ENCODE measurements at places on chromosomes 6 and 20.

DNA sequence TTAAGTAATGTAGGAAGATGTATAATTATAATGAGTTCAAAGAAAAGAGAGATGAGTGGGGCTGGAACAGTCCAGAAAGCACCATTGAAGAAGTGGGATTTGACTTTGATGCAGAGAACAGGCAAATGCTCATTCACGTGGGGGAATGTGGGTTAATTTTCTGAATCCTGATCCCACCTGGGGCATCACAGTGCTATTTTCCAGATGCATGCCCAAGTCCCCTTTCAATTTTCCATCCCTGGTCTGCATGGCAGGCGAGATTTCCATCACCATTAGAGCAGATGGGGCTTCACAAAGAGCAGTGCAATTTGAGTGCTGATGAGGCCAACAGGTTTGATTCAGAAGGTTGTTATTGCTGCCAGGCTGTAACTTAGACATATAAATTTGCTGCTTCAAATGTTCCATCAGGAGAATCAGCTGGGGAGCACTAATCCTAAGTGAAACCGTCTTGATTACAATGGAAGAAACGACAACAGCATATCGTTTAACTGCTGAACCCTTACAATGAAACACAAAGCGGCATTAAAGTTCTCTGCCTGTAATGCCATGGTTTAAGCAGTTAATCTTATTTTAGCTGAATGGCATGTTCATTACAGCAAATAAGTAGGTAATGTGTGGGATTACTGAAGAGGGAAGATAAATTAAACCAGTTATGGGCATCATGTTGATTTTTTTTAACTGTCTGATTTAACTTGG, 45.2 kb downstream of the OSTM1 start:
- DNase-seq, result no peak

GRCh38 chr6:18186540-18187250, 31.5 kb downstream of the KDM1B start:
- no peak for DNase-seq

DNA sequence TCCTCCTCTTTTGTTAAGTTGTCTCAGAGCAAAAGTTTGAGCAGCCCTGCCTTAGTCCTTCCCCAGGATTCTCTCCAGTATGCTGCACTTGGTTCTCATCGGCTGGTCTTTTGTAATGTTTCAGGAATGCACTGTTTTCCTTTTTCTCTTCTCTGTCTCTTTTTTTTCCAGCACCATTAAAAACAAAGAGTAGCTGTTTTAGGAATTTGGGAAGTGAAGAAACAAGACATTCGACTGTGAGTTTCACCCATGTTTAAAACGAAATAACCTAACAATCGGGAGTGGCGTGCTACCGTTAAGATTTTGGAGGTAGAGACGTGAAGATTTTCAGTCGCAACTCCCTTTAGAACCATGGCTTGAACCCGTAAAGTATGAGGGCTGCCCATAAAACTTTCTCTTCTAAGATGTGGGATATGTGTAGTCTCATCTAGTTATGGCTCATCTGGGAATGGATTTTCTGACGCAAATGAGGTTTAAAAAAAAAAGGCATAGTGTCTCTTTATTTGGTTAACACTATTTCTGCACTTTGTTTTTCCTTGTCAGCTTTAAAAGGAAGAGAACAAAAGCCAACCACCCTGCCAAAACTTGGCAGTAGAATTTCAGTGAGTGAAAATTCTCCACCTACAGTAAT, 35.9 kb upstream of the RAB23 start:
- DNase-seq, result no peak

DNA sequence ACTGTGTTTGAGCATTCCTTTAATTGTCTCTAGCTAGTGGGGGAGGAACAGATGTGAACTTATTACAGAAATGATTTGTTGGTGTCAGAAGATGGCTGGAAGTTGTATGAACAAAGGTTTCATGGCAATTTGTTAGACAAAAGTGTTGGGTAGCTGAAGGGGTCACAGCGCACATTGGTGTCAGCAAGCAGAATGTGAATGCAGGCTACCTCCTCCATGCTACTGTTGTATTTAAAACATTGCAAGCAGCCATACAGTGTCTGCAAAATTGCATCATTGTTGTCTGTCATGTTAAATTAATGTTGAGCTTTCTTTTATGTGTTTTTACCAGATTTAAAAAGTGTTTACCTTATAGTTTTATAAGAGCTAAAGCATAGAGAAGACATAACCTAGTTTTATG, 6.2 kb downstream of the LRRC1 start:
- DNase-seq, result no peak

DNA sequence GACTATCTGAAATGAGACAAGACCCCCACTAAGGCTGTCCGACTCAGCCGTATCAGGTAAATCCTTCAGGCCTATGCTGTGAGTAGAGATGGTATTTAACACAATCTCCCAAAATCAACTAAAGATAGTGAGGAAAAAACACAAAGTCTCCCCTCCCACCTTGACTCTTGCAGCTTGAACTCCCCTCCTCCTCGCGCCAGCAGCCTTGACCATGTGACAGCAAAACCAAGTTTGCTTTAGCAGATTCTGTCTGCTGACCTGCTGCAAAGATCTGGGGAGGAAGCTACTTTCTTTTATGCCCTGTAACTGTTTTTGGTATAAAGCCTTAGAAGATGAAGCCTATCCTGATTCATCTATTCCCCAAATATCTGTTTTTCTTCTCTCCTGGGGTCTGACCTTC, 509.5 kb downstream of the CDH26 start:
- no peak for DNase-seq

GRCh38 chr20:55166063-55166462, 690.7 kb downstream of the DOK5 start:
- DNase-seq, result no peak

- no peak for DNase-seq
Observed at GRCh38 chr20:32585011-32585585, at the start of gene NOL4L. Gene NOL4L, minus strand, starts transcription at chr20:32585333. Its CDS starts 443 bp downstream, at chr20:32584890.

GRCh38 chr6:105207524-105208269, 27.9 kb upstream of the POPDC3 start:
- no peak for DNase-seq

- DNase-seq, result no peak
Observed at GRCh38 chr20:11227602-11228001, 553.8 kb upstream of the JAG1 start.

- no peak for DNase-seq
Observed at GRCh38 chr20:50223039-50224005, 32.7 kb downstream of the CEBPB start.

GRCh38 chr6:100161782-100162365, 167.9 kb upstream of the MCHR2 start:
- no peak for DNase-seq

DNA sequence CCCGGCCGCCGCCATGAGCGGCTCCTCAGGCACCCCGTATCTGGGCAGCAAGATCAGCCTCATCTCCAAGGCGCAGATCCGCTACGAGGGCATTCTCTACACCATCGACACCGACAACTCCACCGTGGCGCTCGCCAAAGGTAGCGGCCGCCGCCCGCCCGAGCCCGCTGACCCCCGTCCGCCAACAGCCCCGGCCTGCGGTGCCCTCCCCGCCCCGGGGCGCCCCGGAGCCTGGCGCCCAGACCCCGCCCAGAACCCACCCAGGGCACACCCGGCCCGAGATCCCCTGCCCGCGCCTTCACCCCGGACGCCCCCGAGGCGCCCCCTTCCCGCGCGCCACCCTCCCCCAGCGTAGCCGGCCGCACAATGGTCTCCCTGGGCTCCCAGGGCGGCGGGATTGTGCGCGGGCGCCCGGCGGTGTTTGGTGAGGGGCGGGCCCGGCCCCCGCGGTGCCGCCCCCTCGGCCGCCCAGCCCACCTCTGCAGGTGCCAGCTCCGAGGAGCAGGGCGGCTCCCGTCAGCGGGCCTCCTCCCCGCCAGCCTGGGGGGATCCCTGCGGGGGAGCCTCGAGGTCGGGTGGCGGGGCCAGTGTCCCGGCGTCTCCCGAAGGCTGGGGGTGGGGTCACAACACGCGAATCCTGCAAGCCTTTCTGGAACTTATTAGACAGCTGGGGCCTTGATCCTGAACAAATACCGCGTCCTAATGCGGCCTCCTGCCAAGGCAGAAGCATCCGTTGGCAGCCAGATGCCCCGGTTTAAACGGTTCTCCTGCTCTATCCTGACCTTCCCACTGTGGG, 577 bp downstream of the LSM14B start:
- DNase-seq, result no peak

GRCh38 chr6:34145161-34146020, 496 bp downstream of the GRM4 start:
- DNase-seq, result no peak

DNA sequence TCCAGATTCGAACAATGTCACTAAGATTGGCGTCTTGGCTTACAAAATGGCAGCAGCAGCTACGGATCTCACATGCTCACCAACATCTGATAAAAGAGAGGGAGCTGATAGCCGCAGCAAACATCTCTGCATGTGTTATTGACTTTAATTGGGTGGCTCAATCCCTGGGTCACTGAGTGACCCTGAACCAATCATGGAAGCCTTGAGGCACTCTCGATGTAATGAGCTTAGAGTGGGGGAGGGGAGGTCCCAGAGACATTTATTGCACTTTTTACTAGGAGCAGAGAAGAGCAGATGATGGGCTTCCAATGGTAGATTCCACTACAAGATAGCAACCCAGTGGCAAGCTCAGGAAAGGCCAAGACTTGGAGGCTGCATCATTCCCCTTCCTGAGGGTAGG, 238.7 kb downstream of the BMP7 start:
- no peak for DNase-seq

GRCh38 chr6:118746825-118747174, 95.4 kb upstream of the CEP85L start:
- no peak for DNase-seq

- DNase-seq, result peak; percentile 23
Observed at GRCh38 chr20:47198254-47198671, 158.2 kb downstream of the ZMYND8 start.

GRCh38 chr20:18326990-18327389, 38.7 kb downstream of the ZNF133 start:
- DNase-seq, result no peak

- no peak for DNase-seq
Observed at GRCh38 chr6:47992809-47993208, 118.2 kb downstream of the PTCHD4 start.

DNA sequence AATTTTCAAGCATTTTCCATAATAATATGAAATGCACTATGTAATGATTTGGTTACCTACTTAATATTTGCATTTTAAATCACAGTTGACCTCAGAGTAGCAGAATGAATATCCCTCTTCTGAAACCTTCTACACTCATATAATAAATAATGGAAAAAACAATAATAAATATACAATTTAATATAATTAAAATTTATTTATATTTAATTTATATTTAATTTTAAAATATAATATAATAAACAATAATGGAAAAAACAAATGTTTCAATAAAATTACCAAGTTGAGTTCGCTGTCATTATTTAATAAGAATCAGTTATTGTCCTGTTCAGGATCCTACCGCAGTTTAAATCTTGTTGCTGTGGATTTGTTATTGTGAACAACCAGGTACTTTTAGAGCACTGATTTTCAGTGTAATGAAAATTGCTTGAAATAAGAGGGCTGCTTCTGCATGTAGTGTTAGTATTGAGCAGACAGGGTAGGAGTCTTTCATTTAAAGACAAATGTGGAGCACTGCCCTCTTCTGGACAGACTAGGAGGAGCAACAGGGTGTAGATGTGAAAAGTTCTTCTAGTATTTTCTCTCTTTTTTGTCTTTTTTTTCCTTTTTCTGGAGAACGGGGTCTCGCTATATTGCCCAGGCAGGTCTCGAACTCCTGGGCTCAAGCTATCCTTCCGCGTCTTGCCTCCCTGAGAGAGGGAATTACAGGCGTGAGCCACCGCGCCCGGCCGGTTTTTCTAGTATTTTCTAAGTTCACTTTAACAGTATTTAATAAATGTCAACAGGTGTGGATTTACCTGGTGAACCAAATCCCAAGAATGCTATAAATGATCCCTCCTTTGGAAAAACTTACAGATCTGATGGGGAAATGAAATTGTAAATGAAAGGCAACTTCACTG, 13.6 kb downstream of the TRAPPC3L start:
- DNase-seq, result peak; percentile 13

GRCh38 chr6:88825856-88826255, 137.6 kb downstream of the RNGTT start:
- DNase-seq, result no peak

- DNase-seq, result no peak
Observed at GRCh38 chr20:45950330-45950646, 15.8 kb downstream of the PCIF1 start.

GRCh38 chr6:136751991-136752390, 40.3 kb downstream of the MAP3K5 start:
- DNase-seq, result no peak

DNA sequence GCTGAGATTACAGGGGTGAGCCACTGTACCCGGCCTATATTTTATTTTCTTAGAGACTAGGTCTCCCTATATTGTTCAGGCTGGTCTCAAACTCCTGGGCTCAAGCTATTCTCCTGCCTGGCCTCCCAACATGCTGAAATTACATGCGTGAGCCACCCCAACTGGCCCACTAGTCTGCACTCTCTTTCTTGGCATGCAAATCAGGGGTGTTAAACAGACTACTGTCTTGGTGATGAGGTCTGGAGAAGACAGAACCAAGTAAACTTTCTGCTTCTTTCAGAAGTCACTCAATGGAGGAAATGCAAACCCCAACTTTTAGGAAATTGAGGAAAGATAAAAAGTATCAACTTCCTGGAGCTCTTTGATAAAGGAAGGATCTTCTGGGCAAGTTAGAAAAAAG, 8.0 kb upstream of the TUBB2B start:
- no peak for DNase-seq

DNA sequence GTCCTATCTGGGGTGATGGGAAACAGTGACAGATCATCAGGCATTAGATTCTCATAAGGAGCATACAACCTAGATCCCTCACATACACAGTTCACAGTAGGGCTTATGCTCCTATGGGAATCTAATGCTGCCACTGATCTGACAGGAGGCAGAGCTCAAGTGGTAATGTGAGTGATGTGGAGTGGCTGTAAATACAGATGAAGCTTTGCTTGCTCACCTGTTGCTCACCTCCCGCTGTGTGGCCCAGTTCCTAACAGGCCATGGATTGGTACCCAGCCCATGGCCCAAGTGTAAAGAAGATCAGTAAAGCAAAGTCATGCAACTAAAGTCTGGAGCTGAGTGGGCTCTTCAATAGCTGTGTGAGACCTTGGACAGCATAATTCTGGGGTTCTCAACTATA, 65.9 kb downstream of the PKIB start:
- no peak for DNase-seq

- peak; percentile 17 for DNase-seq
Observed at GRCh38 chr6:150418827-150419594, 50.2 kb downstream of the IYD start.

GRCh38 chr20:56460459-56460858, 8.0 kb upstream of the RTF2 start:
- no peak for DNase-seq

DNA sequence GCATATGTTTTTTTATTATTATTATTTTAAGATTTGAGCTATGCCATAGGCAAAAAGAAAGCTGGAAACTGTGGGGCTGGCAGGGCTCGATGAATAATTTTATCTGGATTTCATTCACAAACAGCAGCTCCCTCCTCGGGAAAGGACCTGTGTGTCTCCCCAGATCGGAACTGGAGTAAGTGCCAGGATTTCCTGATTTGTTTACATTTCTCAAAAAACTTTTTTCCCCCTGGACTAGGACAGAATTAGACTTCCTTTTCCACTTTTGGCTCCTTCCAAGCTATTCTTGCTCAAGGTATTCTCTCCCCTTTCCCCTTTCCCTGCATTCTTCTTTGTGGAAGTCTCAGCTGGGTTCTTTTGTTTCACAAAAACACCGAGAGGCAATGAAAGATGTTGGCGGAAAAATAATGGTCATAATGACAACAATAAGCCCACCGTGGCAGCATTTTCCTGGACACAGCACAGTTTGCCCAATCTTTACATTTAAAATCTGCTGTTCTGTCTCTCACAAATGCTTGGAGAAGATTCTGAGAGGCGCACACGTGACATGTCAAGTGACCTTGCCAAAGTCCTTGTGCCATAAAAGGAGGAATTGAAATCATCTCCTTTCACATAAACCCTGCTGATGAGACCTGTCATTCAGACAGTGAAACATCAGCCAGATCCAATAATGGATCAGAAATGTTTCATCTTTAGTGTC, 85.8 kb upstream of the PREP start:
- no peak for DNase-seq
